ENCODE measurements at places on chromosomes 3 and 15. TPM values are rescaled to one million over a fixed set of nuclear protein-coding genes. Genes with fewer than 3 reads are reported as not detected.

ATP13A5 gene
- total RNA-seq: not detected

FBLN2 gene
- 48.8 TPM for total RNA-seq

RASGRP1 gene
- 7.3 TPM for total RNA-seq

GAP43 gene
- not detected for total RNA-seq

- no peak overlapping the region for H3K27ac ChIP-seq
- H3K36me3 ChIP-seq: no peaks in the 10 kb centered on the region
- H3K4me1 ChIP-seq: no peaks in the 10 kb centered on the region
- no peak overlapping the region for H3K4me3 ChIP-seq
These were observed 160.7 kb downstream of the PDE8A start for GRCh38 chr15:85142312-85142711.

- H3K27me3 ChIP-seq: no peaks in the 10 kb centered on the region
- H3K27ac ChIP-seq: no peak overlapping the region
These were observed 29.5 kb upstream of the SMAD3 start for GRCh38 chr15:67035886-67036285.

DNA sequence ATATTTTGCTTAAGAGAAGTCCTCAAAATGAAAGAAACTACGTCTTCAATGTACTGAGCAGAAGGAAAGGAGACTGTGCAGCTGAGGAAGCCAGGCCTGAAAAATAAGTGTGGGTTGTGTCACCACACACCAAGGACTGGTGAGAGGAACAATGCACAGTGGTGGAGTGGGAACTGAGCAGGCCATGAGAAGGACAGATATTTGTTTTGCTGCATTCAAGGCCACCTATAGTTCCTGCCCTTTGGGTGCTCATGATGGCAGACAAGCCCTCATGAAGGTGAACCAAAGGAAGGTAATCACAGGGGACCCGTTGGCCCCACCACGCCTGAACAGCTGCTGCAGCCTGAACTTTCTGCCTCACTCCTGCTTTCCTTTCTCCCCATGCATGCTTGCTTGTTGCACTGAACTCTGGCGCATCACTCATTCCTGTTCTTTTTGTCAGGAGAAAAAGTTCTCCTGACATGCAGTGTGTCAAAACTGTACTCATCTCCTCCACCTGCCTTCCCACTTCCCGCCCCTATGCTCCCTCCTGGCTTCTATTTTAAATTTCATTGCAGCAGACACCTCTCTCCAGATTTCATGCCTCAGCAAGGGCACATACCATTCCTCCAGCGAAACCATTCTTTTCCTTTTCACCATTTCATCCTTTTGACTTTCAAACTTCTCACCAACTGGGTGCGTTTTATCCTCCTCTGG, 2.2 kb upstream of the RNF7 start:
- H3K27ac ChIP-seq: peak overlapping the region; percentile 1
- peaks cover 20% of the 10 kb centered on the region for H3K4me1 ChIP-seq
- H3K36me3 ChIP-seq: no peaks in the 10 kb centered on the region
- no peaks in the 10 kb centered on the region for H3K27me3 ChIP-seq
- DNase-seq: no peak

GRCh38 chr3:127538569-127538968, 52.0 kb downstream of the TPRA1 start:
- H3K4me3 ChIP-seq: no peak overlapping the region
- no peaks in the 10 kb centered on the region for H3K4me1 ChIP-seq
- no peak overlapping the region for H3K27ac ChIP-seq
- no peaks in the 10 kb centered on the region for H3K36me3 ChIP-seq

DNA sequence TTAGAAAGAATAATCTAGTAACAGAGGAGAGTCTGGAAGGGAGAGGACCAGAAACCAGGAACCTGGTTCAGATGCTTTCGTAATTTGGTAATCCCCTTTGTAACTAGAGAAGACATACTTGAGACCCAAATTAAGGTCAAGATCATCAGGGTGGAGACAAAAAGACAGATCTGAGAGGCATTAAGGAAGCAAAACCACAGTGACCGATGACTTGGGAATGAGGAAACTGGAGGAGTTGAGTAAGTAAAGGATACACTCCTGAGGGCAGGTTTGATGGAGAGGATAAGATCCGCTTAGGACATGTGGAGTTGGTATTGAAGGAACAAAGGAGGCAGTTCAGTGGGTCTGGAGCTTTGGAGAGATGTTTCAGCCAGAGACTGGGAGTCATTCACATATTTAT, 23.6 kb upstream of the BCL2A1 start:
- H3K4me1 ChIP-seq: no peaks in the 10 kb centered on the region
- no peak for DNase-seq
- no peak overlapping the region for H3K4me3 ChIP-seq
- no peaks in the 10 kb centered on the region for H3K36me3 ChIP-seq
- no peaks in the 10 kb centered on the region for H3K27me3 ChIP-seq
- H3K27ac ChIP-seq: no peak overlapping the region

GRCh38 chr15:89341316-89342005, 6.8 kb upstream of the POLG start:
- DNase-seq: no peak
- no peaks in the 10 kb centered on the region for H3K27me3 ChIP-seq
- no peak overlapping the region for H3K27ac ChIP-seq

DNA sequence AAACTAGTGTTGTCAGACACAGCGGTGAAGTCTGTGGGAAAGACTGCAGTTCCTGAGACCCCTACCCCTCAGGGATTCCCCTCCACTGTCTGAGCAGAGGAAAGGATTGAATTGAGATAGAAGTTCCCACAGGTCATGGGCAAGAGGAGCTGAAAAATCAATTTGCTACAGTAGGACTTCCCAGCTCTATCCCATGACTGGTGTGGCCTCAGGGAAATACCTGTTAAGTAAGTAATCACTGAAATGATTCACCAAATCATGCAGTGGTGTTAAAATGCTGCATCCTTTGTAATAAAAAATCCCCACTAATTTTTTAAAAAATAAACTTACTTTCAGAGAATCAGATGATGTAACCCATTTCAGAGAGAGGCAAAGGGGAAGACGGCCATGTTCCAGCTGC, 45.0 kb upstream of the SPRED1 start:
- peaks cover 4% of the 10 kb centered on the region for H3K4me1 ChIP-seq
- no peaks in the 10 kb centered on the region for H3K27me3 ChIP-seq
- H3K27ac ChIP-seq: no peak overlapping the region
- no peak overlapping the region for H3K4me3 ChIP-seq
- DNase-seq: no peak
- no peaks in the 10 kb centered on the region for H3K36me3 ChIP-seq

Measured in Caco-2 (cell line).